ENCODE measurements at places on chromosomes 1 and 21.

DNA sequence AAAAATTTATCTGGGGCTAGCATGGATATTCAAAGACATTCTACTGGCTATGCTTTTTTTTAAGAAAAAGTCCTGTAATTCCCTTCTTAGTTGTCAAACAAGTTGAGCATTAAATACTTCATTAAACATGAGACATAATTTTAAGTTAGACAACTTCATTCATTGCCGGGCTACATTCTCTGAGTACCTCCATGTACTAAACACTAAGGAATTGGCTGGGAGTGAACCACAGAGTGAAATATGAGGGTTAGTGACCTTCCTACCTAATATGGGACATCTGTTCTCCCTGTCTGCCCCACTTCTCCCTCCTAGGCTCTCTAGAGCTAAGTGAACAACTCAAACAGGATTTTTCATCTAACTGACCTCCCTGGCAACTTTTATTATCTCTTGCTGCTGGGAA, 370.4 kb downstream of the VAV3 start:
- no peak for DNase-seq

DNA sequence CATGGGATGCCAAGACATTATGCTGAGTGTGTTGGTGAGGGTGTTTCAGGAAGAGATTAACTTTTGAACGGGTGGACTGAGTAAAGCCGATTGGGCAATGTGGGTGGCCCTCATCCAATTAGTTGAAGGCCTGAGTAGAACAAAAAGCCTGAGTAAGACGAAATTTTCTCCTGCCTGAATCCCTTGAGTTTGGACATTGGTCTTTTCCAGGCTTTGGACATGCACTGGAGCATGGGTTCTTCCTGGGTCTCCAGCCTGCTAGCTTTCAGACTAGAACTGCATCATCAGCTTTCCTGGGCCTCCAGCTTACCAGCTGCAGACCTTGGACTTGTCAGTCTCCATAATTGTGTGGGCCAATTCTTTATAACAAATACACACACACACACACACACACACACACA, 63.6 kb downstream of the NIBAN1 start:
- peak; percentile 11 for DNase-seq

GRCh38 chr21:45615145-45615711, 28.3 kb upstream of the PCBP3 start:
- no peak for DNase-seq

DNA sequence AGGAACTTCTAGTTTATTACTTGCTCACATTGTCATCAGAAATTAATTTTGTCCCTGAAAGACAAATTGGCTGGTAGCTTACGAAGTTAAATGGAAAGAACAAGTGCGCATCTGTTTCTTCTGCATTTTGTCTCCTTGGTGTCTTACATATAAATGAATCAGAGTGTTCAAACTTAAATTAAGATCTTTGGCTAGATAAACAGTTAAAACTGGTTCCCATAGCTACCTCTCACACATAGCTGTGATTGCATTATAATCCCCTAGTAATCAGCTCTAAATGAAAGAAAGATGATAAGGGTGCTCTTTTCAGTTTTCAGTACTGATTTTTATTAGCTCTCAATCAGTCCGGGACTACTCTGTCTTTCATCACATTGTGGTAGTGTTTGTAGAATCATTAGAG, 124.2 kb upstream of the LMO4 start:
- no peak for DNase-seq

DNA sequence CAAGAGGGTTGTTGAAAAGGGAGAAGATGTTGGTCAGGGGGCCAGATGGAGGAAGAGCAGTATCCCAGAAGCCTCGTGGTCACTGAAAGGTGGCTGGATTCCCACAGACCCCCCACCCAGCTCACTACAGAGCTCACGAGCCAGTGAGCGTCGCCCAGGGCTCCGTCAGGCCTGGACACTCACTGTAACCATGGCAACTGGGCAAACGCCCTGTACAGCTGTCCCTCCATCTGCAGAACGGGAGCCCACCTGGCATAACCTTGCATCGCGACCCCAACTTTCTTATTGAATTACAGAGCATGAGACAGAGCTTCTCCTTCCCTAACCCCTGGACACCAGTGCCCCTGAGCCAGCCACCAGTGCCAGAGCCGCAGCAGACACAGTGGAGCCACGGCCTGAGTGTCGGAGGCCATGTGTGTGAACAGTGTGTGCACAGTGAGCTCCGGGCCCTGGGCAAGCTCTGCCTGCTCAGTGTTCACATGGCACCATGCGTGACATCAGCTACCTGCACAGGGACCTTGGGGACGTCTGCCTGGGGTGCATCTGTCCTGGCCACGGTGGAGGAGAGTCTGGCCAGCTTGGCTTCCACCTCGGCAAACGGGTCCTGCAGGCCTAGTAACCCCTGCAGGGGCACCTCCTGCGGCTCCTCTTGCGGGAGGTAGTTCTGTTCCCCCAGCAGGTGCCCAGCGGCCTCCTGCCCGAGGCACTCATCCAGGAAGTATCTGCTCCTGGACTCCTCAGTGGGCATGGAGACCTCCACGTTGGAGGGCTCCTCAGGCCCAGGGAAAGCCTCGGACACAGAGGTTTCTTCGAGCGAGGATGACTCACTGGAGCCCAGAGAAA, 25.9 kb upstream of the DDOST start:
- DNase-seq: no peak

DNA sequence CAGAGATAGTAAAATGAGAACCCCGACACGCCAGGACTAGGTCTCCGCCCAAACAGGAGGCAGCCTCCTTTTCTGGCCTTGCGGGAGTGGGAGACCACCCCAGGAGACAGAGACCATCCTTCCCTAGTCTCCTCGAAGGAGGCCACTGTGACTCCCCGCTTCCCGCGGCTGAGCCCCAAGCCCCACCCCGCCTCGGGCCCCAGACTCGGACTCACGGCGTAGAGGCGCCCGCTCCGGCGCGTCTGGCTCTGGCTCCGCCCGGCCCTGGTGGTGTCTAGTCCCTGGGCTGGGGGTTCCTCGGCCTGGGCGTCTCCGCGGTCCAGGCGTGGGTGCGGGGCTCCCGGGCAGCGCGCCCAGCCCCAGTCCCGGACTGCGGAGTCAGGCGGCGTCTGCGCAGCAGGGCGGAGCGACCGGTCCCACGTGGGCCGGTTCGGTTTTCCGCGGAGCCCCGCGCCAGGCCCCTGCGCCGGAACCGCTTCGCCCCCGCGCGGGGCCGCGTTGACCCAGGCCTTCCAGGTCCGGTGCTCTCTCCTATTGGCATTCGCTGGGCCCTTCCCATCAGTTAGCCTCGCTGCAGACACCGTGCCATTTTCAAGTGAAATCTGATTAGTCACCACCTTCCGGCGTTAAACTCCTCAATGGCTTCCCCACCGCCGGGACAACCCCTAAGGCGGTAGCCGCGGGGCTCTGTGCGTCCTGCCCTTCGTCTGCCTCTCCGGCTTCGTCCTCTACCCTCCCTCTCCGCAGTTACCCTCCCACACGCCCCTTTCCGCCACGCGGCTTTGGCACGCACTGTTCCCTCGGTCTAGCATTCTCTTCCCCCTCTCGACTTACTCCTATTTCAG, at the start of gene C1orf216:
Gene C1orf216 (minus strand): TSS at position 393 of the 845 bp plus-strand sequence. CDS start 2,563 bp downstream, outside the sequence.
- peak; percentile 83 for DNase-seq

- no peak for DNase-seq
These were observed 94.0 kb downstream of the TMEM200B start for GRCh38 chr1:29029667-29030066.

GRCh38 chr1:157132616-157133167, 5.5 kb downstream of the ETV3 start:
- no peak for DNase-seq

DNA sequence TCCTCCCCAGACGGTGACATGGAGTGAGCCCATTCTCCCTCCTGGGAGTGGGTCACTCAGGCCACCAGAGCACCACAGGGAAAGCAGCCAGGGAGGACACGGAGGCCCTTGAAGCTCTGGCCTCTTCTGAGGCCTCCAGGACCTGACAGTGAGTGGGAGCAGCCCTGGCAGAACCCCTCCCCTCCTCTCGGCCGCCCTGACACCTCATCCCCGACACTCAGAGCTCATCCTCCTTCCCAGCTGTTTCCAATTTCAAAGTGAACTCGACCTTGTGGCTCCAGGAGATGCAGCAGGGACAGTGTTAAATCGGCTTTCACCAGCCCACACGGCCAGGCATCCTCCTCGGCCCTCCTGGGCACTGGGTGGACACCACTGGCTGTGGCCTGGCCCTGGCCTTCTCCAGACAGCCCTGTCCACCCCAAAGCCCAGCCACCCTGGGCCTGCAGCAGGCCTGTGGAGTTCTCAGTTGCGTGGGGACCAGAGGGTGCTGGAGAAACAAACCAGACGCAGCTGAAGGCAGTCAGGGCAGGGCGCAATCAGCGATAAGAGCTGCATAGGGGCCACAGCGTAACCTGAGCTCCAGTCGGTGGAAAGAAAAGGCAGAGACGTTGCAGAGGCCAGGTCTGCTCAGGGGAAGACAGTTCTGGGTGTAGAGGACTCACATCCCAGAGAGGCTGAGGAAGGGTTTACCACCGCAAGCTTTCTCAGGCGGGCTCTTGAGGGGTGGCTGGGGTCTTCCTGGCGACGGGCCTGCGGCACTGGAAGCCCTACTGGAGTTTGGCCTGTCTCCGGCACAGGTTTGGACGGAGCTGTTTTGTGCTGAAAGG, 27.1 kb downstream of the FTCD start:
- DNase-seq: no peak

GRCh38 chr1:81850495-81850894, 49.8 kb downstream of the ADGRL2 start:
- DNase-seq: no peak

DNA sequence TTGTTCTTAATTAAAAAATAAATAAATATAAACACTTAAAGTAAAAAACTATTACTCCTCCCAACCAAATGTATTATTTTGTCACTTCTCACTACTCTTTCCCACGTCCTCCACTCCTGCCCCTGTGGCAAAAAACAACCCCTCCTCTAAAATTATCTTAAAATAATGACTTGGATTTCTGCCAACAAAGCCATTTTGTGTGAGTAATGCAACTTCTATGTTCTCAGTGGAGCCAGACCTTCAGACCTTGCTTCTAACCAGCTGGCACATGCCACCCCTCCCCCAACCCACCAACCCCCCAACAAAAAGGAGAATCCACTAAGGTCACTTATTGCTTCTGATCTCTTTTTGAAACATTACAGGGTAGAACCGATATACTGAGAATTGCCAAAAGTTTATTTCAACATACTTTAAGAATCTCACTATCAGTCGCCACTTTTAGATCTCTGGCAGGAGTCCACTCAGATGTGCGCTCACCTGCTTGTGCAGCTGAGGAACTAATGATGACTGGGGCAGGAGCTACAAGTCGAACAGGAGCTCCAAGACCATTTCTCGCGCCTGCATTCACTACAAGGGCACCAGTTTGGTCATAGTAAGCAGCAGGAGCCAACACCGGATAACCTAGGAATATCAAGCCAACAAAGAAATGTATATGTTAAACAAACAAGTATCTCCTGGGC, 58.3 kb upstream of the SDC3 start:
- peak; percentile 90 for DNase-seq

GRCh38 chr21:39663066-39663465, 50.3 kb downstream of the B3GALT5 start:
- DNase-seq: no peak

GRCh38 chr1:219990782-219991510, 55.4 kb downstream of the EPRS1 start:
- peak; percentile 70 for DNase-seq

GRCh38 chr1:239436286-239436685, 49.9 kb downstream of the CHRM3 start:
- DNase-seq: no peak

- no peak for DNase-seq
These were observed 1124.3 kb downstream of the AMY1C start for GRCh38 chr1:104874044-104874443.

DNA sequence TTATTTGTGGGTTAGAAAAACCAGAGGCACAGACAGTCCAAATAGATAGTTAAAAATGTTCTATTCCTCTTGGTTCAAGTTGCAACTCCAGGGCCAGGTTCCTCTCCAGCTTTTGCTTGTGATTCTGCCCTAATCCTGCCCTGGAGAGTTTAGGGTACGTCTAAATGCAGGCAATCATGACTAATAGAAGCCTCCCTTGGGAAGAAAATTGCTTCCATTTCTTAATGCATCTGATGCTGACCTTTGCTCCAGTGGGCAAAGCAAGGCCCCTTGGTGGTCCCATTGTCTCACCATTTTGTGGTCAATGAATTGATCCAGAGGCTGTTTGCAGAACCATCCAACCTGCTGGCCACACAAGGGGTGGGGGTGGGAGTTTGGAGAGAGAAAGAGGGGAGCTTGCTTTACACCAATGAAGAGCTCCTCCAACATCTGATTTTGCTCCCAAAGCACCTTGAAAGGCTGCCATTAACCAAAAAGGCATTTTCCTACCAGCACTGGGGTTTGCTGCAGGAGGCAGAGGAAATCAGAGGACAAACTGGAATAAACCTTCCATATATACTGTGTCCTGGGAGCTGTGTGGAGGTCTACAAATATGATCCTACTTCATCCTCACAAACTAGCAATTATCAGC, 31.3 kb downstream of the C8B start:
- peak; percentile 25 for DNase-seq

- DNase-seq: peak; percentile 22
These were observed 59.6 kb upstream of the C1orf87 start for GRCh38 chr1:60133000-60133673.

DNA sequence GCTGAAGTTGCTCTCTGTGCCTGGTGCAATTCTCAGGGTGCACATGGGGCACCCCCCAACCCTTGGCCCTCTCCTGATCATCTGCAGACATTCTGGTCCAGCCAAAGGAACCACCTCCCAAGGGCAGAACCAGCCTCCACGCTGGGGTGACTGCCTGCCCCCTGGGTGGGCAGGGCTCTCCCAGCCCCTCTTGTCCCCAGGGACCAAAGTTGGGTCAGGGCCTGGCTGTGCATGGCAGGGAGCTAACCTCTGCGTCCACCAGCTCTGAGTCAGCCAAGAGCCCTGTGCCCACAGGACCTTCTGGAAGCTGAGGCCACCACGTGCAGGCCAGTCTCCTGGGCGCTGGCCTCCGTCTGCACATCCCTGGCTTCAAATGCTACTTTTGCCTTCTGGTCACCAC, 101.9 kb downstream of the SIK1 start:
- no peak for DNase-seq

- DNase-seq: peak; percentile 38
These were observed 413 bp downstream of the EFCAB7 start for GRCh38 chr1:63523738-63524137.

- DNase-seq: peak; percentile 88
These were observed 21.0 kb downstream of the S100A10 start for GRCh38 chr1:151972542-151973248.

DNA sequence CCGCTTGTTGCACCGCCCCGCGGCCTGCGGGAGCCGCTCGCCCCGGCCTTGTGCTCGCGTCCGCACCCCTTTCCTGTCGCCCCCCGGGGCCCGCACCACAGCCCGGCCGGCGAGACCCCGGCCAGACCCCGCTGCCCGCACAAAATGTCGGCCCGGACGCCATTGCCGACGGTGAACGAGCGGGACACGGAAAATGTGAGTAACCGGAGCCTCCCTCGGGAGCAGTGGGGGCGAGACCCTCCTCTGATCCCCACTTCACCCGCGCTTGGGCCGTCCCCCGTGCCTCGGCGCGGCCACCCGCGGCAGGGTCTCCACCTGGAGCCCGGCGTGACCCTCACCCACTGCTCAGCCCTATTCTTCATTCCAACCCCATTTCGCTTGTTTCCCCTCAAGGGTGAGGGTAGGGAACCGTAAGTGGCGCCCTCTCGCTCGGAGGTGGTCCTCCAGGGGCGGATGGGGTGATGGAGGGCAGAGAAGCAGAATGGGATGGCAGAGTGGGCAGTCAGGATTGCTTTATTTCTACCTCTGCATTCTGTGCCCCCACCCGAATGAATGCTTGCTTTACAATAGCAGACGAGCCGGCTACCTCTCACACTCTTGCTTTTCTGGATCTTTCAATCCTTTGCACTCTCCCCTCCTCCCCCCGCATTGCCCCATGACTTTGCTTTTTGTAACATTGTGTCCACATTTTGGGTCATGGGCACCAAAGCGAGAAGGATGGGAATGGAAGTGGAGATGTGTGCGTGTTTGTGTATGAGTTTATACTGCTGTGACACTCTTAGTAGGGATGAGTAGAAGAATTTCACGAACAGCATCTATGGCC, 954 bp downstream of the MARK1 start:
- DNase-seq: no peak
